Activated T-cell treated with anti-CD3 and anti-CD28 coated beads for 48 hours (primary cell): ENCODE measurements at places on chromosomes 13 and 19.
A peak's percentile ranks its signal among the peaks of the same experiment; 100 is the strongest.

DNA sequence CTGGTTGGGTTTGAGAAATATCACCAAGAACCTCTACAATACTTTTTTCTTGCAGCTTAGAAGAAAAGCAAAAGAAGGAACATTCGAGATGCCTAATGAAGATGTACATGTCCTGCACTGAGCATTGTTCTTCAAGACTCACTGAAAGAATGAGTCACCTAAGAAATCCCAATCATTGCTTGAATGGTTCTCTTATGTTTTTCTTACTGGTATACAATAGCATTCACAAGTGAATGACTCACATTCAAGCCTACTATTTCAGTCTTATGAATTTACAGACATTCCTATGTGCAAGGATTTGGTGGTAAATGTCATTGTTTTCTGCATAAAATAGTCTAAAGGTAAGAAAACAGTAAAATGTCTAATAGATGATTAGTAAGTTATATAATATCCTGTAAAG lies 594.6 kb downstream of the PCDH9 start:
- no peak for DNase-seq

DNA sequence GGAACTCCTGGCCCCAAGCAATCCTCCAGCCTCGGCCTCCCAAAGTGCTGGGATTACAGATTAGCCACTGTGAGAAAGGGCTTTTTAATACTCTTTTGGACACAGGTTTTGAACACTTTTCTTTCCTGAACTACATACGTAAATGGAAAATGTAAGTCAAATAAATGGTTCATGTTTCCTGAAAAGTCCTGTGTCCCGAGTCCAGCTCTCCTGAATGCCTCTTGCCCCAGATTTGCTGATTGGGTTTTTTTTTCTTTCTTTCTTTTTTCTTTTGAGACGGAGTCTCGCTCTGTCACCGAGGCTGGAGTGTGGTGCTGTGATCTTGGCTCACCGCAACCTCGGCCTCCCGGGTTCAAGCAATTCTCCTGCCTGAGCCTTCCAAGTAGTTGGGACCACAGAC lies 24.5 kb downstream of the PTPRS start:
- DNase-seq: no peak

DNA sequence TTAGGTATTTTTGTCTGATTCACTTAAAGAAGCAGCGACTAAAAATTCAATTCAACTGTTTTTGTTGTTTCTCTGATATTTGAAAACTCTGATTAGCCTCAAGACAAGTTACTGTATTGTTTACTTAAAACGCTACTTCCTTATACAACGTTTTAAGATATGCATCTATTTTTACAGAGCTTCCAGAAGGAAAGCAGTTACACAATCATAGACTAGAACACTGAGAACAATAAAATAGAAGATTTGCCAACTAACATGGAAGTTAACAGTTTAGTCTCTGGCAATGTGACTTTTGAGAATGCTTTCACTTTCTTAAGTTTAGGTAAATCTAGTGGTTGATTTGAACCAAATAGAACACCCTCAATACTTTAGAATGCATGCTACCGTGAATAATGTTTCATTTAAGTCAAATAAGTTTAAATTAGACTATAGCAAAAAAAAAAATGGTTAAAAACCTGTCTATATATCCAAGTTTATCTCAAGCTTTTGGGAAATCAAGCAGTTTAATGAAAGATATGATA lies 614.8 kb downstream of the DACH1 start:
- no peak for DNase-seq

DNA sequence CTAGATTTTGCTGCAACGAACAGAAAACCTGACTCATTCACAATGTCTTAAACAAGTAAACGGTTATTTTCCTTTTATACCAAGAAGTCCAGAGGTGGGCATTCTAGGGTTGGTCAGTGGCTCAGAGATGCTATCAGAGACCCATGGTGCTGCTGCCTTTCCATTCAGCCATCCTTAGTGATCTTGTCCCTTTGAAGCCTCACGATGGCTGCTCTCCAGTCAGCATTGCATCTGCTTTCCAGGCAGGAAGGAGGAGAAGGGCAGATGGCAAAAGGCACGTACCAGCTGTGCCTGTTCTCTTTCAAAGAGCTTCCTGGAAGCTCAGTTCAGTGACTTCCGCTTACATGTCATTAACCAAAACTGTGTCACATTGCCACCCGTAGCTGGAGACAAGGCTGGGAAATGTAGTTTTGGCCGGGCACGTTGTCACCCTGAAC lies 30.1 kb downstream of the WDFY2 start:
- peak; percentile 30 for DNase-seq

DNA sequence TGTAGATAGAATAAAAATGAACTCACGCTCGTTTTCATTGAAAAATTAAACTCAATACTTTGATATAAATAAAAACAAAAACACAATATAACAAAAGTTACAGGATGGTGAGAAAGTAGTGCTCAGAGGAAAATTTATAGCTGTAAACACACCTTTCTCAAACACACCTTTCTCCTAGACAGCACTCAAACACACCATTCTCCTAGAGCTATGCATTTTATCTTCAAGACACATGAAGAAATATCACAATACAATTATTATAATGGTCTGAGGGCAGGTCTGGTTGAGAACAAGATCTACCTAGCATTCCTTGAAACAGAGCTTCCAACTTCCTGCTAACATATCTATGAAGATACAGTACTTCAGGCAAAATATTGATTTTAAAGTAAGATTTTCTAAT lies 183.4 kb upstream of the NBEA start:
- no peak for DNase-seq

DNA sequence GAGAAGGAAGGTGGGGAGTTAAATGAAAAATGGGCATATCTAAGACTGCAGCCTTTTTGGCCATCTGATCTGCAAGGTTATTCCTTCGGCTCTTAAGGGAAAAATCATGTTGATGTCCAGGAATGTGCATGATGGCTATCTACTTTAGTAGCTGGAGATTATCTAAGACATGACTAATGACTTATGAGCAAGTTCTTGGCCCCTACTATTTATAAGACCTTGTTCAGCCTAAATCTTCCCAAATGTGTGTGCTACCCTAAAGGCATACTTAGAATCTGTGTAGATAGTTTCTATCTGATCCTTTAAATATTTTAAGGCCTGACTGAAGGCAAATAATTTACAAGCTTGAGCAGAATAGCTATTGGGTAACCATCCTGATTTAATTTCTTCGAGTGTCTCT lies 41.8 kb upstream of the CD177 start:
- DNase-seq: no peak

DNA sequence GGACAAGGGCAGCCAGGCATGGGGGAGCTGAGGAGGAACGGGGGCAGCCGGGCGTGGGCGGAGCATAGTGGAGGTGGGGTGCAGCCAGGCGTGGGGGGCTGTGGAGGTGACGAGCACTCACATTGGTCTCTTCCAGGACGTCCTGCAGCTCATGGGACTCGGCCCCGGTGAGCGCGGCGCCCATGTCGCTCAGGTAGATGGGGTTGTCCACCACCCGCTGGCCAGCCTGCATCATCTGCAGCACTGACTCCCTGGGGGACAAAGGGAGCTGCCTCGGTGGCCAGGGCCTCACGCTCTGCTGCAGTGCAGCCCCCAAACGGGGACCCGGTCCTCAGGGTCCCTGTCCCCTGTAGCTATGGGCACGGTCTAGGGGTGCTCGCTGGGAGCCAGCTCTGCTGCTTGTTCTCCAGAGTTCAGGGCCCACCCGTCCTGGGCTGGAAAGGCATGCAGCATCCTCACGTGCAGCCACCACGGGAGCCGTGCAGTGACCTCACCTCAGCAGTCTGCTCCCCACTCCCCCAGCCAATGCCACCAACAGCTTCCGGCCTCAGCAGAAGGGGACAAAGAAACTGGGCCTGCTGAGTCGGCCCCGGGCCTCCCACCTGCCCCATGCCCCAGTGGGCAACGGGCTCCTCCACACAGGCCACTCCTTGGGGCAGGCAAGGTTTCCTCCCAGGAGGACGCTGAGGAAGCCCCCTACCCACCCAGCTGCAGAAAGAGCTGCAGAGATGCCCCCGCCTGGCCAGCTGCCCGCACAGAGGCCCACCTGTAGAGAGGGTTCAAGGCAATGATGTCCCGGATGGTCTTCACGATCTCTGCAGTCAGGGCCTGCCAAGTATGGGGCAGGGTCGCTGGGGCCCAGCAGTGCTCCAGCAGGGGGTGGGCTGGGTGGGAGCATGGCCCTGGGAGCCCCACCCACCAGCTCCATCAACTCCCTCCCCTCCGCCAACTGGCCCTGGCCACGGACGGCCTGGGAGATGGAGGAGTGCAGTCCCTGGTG lies 12.1 kb downstream of the LONP1 start:
- no peak for DNase-seq

GRCh38 chr13:104577071-104577815 lies 1511.0 kb upstream of the SLC10A2 start:
- DNase-seq: no peak

- DNase-seq: no peak
These were observed 5.5 kb downstream of the SYT5 start for GRCh38 chr19:55174425-55175116.

- DNase-seq: no peak
These were observed 163.5 kb downstream of the MTUS2 start for GRCh38 chr13:28983641-28984040.

DNA sequence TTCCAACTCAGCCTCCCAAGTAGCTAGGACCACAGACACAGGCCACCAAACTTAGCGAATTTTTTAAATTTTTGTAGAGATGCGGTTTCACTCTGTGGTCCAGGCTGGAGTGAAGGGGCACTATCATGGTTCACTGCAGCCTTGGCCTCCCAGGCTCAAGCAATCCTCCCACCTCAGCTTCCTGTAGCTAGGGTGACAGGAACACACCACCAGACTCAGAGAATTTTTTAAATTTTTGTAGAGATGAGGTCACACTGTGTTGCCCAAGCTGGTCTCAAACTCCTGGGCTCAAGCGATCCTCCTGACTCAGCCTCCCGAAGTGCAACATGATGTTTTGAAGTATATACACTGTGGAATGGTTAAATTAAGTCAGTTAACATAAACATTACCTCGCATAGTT lies 263.6 kb downstream of the OXGR1 start:
- DNase-seq: no peak

- DNase-seq: no peak
These were observed 19.0 kb downstream of the NFIX start for GRCh38 chr19:13014101-13014920.

GRCh38 chr13:110652231-110652730 lies 36.9 kb downstream of the NAXD start:
- DNase-seq: no peak

DNA sequence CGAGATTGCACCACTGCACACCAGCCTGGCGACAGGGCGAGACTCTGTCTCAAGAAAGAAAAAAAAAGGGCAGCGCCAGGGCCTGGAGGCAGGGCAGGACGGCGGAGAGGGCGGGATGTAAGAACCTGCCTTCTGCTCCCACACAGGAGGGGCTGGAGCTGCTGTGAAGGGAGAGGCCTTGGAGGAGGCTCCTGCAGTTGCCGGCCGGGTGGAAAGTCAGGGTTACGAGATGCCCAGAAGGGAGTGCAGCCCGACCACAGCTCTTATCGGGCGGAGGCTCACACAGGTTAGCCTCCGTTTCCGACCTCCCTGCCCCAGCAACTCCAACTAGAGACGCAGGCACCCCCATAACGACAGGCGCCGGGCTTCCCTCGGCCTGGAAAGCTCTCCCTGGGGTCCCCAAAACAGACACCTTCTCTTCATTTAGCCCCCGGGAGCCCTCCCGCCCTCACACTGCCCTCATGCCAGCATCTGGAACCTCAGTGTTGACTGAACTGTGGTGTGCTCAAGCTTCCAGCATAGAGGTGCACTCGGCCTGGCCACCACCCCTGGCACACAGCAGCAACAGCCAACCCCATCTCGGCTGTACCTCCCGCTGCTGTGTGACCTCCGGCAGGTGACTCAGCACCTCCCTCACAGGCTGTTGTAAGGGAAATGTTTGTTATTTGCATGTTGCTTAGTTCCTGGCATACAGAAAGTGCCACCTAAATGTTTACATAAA lies 1.4 kb downstream of the PLPP2 start:
- peak; percentile 14 for DNase-seq

DNA sequence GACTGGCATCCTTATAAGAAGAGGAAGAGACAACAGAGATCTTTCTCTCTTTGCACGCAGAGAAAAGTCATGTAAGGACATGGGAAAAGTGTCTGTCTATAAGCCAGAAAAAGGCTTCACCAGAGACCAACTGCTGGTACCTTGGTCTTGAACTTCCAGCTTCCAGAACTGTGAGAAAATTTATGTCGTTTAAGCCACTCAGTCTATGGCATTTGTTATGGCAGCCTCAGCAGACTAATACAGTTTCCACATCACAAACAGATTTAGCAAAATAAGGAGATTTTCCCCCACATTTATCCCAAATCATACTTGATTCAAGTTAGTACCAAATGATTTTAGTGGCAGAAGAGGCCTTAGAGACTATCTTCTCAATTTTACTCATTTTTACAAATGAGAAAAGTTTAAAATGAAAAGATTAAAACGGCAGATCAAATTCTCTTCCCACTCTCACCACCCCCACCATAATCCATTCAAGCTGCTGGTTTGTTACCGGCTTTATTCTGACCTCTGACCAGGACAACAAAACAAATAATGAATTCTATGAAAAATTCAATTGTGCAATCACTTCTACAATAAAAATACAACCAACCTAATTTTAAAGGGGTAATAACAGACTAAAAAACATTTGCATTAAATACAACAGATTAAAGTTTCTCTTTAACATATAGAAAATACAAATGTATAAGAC lies 316.3 kb downstream of the TBC1D4 start:
- no peak for DNase-seq

- no peak for DNase-seq
These were observed 764.8 kb upstream of the GPC6 start for GRCh38 chr13:92461831-92462230.

DNA sequence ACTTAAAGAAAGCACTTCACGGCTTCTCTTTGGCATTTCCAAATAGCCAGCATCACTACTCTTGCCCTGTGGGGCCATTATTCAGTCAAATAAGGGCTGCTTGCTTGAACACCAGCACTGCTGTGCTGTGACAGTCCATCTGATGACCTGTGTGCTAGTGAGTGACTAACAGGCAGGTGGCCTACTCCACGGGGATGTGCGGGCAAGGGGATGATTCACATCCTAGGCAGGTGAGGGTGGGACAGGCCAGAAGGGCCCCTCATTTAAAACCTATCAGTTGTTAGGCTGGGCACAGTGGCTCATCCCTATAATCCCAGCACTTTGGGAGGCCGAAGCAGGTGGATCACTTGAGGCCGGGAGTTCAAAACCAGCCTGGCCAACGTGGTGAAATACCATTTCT lies 8.2 kb downstream of the CCNE1 start:
- DNase-seq: no peak

- DNase-seq: no peak
These were observed 198.4 kb downstream of the POU4F1 start for GRCh38 chr13:78404846-78405360.

DNA sequence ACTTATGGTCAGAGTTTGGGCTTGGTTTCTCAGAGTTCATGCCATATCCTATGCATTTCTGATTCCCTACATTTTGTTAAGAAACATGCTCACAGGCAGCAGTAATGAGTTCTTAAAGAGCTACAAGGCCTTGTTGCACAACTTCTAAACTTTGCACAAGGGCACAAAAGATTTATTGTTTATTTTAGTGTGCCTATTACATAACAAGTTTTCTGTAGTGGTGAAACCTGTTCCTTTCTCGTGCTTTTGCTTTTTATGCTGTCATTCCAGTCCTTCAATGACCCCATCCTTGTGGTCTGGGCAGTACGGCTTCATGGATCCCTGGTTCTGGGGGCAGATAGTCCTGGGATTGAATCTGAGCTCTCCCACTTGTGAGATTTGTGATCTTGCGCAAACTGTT lies 17.8 kb downstream of the ZNF507 start:
- DNase-seq: no peak

- no peak for DNase-seq
These were observed 166.1 kb downstream of the USP12 start for GRCh38 chr13:27005556-27005955.
